ENCODE measurements at places on chromosomes 7 and 10. TPM values are rescaled to one million over a fixed set of nuclear protein-coding genes. Genes with fewer than 3 reads are reported as not detected.

- no peaks in the 10 kb centered on the region for H3K4me1 ChIP-seq
- DNase-seq, result no peak
- H3K27me3 ChIP-seq, result no peaks in the 10 kb centered on the region
- H3K36me3 ChIP-seq, result no peaks in the 10 kb centered on the region
- H3K27ac ChIP-seq, result no peak overlapping the region
- H3K4me3 ChIP-seq, result no peak overlapping the region
These were observed 36.9 kb upstream of the GSDME start for GRCh38 chr7:24793982-24794648.

PLPP4 gene
- not detected for polyA plus RNA-seq

C10orf95 gene
- 0.46 TPM for polyA plus RNA-seq

- H3K27me3 ChIP-seq, result no peaks in the 10 kb centered on the region
- DNase-seq, result no peak
- H3K27ac ChIP-seq, result no peak overlapping the region
- no peaks in the 10 kb centered on the region for H3K4me1 ChIP-seq
These were observed 461.2 kb downstream of the SDK1 start for GRCh38 chr7:3762146-3762831.

PGAM2 gene
- polyA plus RNA-seq, result 3.3 TPM

HOXA11 gene
- not detected for polyA plus RNA-seq

DNA sequence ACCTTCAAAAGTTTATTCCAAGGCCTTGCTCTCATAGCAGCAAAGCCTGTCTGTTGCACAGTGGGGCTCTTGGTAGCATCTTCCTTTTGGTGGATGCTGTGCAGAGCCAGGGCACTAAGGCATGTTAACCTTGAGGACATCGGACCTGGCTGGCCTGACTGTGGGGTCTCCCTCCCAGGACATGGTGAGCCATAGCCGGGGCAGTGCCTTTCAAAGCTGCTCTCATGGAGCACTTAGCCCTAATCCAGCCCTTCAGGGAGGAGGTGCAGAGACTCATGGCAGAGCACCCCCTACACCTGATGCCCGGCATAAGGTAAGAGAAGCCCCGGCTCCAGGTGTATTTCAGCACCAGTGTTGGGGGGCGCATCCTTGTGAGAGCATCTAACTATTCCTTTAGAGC lies 941.4 kb upstream of the ZNF722 start:
- DNase-seq, result no peak
- no peaks in the 10 kb centered on the region for H3K36me3 ChIP-seq
- H3K27me3 ChIP-seq, result no peaks in the 10 kb centered on the region
- no peaks in the 10 kb centered on the region for H3K4me1 ChIP-seq

- no peaks in the 10 kb centered on the region for H3K4me1 ChIP-seq
- no peak overlapping the region for H3K4me3 ChIP-seq
- no peaks in the 10 kb centered on the region for H3K27me3 ChIP-seq
- no peaks in the 10 kb centered on the region for H3K36me3 ChIP-seq
These were observed 105.8 kb downstream of the BMPER start for GRCh38 chr7:34011017-34011695.

DNA sequence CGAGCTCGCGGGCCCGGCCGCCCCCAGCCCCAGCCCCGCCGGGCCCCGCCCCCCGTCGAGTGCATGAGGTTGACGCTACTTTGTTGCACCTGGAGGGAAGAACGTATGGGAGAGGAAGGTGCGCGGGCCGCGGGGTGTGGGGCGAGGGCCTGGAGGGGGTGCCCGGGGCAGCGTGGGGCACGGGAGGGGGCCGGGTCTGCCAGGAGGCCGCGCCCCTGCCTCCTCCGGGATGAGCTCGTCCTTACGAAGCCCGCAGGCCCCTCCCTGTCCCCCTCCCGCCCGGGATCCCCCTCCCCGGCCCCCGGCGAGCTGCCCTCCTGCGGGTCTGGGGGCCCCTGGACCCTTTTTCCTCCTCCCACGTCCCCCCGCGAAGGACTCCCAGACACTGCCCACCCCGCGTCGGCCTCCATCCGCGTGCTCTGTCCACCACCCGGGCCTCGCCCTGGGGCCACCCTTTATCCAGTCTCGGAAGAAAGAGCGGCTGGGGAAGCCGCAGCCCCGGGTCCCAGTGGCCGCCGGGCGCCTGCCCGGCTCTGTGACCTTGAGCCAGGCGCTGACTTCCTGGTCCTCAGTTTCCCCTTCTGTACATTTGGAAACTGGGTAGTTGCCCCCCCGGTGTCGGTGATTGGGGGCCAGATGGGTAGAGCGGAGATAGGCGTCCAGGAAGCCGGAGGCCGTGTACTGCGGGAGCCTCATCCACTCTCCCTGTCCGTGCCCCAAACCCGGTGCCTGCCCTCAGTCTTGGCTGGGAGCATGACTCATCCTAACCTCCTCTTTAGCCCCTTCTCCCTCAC lies 521 bp downstream of the LIMK1 start:
- no peaks in the 10 kb centered on the region for H3K36me3 ChIP-seq
- no peaks in the 10 kb centered on the region for H3K27me3 ChIP-seq
- DNase-seq, result peak; percentile 49
- H3K4me1 ChIP-seq, result no peaks in the 10 kb centered on the region

DNA sequence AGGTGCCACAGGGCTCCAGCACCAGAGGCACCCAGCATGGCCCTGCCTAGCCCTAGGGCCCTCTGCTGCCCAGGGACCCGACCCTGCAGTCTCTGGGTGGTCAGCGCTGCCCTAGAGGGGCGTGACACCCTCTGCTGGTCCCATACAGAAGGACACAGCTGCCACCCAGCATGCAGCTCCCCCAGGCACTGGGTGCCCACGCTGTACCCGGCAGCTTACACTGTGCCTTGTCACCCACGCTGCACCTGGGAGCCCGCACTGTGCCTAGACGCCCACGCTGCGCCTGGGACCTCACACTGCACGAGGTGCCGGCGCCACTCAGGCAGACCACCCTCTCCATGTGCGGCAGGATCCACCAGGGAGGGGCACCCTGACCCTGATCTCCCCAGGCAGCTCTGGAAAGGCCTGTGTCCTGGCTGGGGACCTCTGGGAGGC lies 55.2 kb downstream of the PWWP2B start:
- DNase-seq, result peak; percentile 24
- H3K27me3 ChIP-seq, result no peaks in the 10 kb centered on the region
- H3K4me3 ChIP-seq, result no peak overlapping the region

- H3K4me1 ChIP-seq, result no peaks in the 10 kb centered on the region
- no peaks in the 10 kb centered on the region for H3K27me3 ChIP-seq
- no peaks in the 10 kb centered on the region for H3K36me3 ChIP-seq
- DNase-seq, result no peak
- no peak overlapping the region for H3K4me3 ChIP-seq
- H3K27ac ChIP-seq, result no peak overlapping the region
These were observed 34.8 kb upstream of the CCSER2 start for GRCh38 chr10:84293574-84294016.

- H3K27ac ChIP-seq, result no peak overlapping the region
- no peaks in the 10 kb centered on the region for H3K36me3 ChIP-seq
- no peak overlapping the region for H3K4me3 ChIP-seq
- DNase-seq, result no peak
- no peaks in the 10 kb centered on the region for H3K4me1 ChIP-seq
These were observed 61.9 kb upstream of the SMNDC1 start for GRCh38 chr10:110366635-110367034.

GIMAP5 gene
- 17.3 TPM for polyA plus RNA-seq

FAM13C gene
- 3.1 TPM for polyA plus RNA-seq

DNA sequence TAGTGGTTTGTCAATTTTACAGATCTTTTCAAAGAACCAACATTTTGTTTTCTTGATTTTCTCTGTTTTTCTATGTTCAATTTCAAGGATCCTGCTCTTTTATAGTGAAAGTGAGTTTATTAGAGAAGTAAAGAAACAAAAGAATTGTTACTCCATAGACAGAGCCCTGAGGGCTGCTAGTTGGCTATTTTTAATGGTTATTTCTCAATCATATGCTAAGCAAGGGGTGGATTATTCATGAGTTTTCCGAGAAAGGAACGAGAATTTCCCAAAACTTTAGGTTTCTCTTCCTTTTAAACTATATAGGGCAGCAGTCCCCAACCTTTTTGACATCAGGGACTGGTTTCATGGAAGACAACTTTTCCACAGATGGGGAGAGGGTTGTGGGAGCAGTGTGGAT lies 165.0 kb downstream of the CCSER2 start:
- H3K27ac ChIP-seq, result no peak overlapping the region
- H3K27me3 ChIP-seq, result no peaks in the 10 kb centered on the region
- DNase-seq, result no peak
- H3K4me3 ChIP-seq, result no peak overlapping the region

UPK3B gene
- polyA plus RNA-seq, result 2.9 TPM

DNA sequence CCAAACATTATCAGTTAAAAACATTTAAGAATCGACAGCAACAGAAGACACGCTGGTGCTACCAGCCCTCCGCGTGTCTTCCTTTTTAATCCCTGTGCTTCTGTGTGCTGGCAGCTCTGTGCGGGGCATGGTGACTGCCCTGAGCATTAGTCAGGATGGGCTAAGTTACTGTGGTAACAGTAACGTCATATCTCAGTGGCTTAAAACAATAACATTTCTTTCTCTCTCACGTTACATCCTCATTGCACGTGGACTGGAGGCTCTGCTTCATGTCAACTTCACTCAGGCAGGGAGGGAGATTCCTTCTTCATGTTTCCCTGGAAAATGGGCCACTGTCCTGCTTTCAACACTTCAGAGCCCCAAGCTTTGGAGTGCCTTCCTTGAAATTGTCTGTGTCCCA lies 378.5 kb downstream of the CCSER2 start:
- no peaks in the 10 kb centered on the region for H3K4me1 ChIP-seq
- DNase-seq, result no peak
- no peak overlapping the region for H3K4me3 ChIP-seq
- H3K27ac ChIP-seq, result no peak overlapping the region
- no peaks in the 10 kb centered on the region for H3K36me3 ChIP-seq

DNA sequence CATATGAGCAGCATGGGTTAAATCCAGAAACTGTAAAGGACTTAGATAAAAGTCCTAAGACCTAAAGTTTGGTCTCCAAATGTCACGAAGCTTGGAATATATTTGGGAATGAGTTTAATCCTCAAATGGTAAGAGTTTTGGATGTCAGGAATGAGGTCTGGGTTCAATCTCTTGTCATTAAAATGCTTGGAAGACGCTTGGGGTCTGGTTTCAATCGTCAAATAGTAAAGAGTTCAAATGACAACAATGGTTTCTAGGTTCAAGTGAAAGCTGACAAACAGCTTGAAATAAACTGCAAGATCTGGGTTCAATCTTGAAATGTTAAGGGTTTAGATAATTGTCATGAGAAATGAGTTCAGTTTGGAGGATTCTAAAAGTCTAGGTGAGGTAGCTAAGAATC lies 385.5 kb upstream of the HPS1 start:
- no peaks in the 10 kb centered on the region for H3K36me3 ChIP-seq
- no peak overlapping the region for H3K27ac ChIP-seq
- DNase-seq, result no peak
- no peak overlapping the region for H3K4me3 ChIP-seq

- H3K27me3 ChIP-seq, result no peaks in the 10 kb centered on the region
- no peaks in the 10 kb centered on the region for H3K4me1 ChIP-seq
- H3K4me3 ChIP-seq, result no peak overlapping the region
- no peak for DNase-seq
- no peaks in the 10 kb centered on the region for H3K36me3 ChIP-seq
- no peak overlapping the region for H3K27ac ChIP-seq
These were observed 275.6 kb downstream of the SNX10 start for GRCh38 chr7:26567266-26567665.

GRCh38 chr10:28680358-28680752 lies 3.0 kb downstream of the BAMBI start:
- DNase-seq, result no peak
- no peak overlapping the region for H3K27ac ChIP-seq
- H3K4me1 ChIP-seq, result no peaks in the 10 kb centered on the region
- H3K36me3 ChIP-seq, result no peaks in the 10 kb centered on the region

PLXDC2 gene
- 1.5 TPM for polyA plus RNA-seq

GPR146 gene
- 5.4 TPM for polyA plus RNA-seq

ADGRA1 gene
- 0.15 TPM for polyA plus RNA-seq

DOCK1 gene
- polyA plus RNA-seq, result 12.1 TPM

NOS3 gene
- polyA plus RNA-seq, result 6.0 TPM

- H3K4me1 ChIP-seq, result peaks cover 4% of the 10 kb centered on the region
- H3K36me3 ChIP-seq, result no peaks in the 10 kb centered on the region
- no peak for DNase-seq
- H3K27me3 ChIP-seq, result no peaks in the 10 kb centered on the region
These were observed 612 bp downstream of the SNX8 start for GRCh38 chr7:2313450-2314208.

- H3K4me3 ChIP-seq, result no peak overlapping the region
- H3K27ac ChIP-seq, result no peak overlapping the region
- no peaks in the 10 kb centered on the region for H3K36me3 ChIP-seq
- H3K4me1 ChIP-seq, result no peaks in the 10 kb centered on the region
These were observed 622.4 kb upstream of the C7orf33 start for GRCh38 chr7:147968046-147968610.

DNA sequence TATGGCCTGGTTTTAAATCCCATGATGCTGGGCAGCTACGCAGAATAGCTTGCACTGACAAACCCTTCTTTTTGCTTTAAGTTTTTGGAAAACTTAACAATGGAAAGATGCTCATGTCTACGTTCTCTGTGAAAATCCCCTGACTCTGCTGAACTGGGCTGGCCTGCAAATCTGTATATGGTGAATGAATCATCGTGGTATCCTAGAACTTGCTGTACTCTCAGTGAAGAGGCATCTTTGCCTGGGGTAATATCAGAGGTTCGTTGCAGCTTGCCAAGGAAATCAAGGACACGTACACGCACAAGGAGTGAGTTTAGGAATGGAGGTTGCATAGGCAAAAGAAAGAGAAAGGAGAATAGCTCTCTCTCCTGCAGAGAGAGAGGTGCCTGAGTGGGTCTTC lies 382.0 kb upstream of the ADARB2 start:
- H3K4me1 ChIP-seq, result no peaks in the 10 kb centered on the region
- H3K4me3 ChIP-seq, result no peak overlapping the region
- no peak for DNase-seq

CREB5 gene
- 2.5 TPM for polyA plus RNA-seq

CACNB2 gene
- 11.1 TPM for polyA plus RNA-seq

- no peak for DNase-seq
- no peaks in the 10 kb centered on the region for H3K27me3 ChIP-seq
- no peaks in the 10 kb centered on the region for H3K36me3 ChIP-seq
- no peak overlapping the region for H3K27ac ChIP-seq
- H3K4me1 ChIP-seq, result no peaks in the 10 kb centered on the region
These were observed 4.9 kb upstream of the RRP12 start for GRCh38 chr10:97406064-97406463.

CADPS2 gene
- 7.9 TPM for polyA plus RNA-seq

CD36 gene
- 25.0 TPM for polyA plus RNA-seq

- DNase-seq, result no peak
- H3K36me3 ChIP-seq, result no peaks in the 10 kb centered on the region
- H3K27ac ChIP-seq, result no peak overlapping the region
- H3K27me3 ChIP-seq, result no peaks in the 10 kb centered on the region
- H3K4me3 ChIP-seq, result no peak overlapping the region
- no peaks in the 10 kb centered on the region for H3K4me1 ChIP-seq
These were observed 61.1 kb upstream of the LRRC18 start for GRCh38 chr10:49000437-49001398.

- DNase-seq, result peak; percentile 84
- no peaks in the 10 kb centered on the region for H3K27me3 ChIP-seq
- H3K4me1 ChIP-seq, result peaks cover 15% of the 10 kb centered on the region
- peak within 1 kb of the TSS; percentile 100 for H3K4me3 ChIP-seq
These were observed at the start of gene PDGFA for GRCh38 chr7:519484-520390. Gene PDGFA (minus strand): TSS chr7:519846. CDS start chr7:519001, 845 bp downstream.

GRCh38 chr10:114388275-114388674 lies 16.0 kb downstream of the AFAP1L2 start:
- peaks cover 4% of the 10 kb centered on the region for H3K4me1 ChIP-seq
- no peak overlapping the region for H3K27ac ChIP-seq
- no peak overlapping the region for H3K4me3 ChIP-seq
- no peak for DNase-seq
- no peaks in the 10 kb centered on the region for H3K36me3 ChIP-seq
- no peaks in the 10 kb centered on the region for H3K27me3 ChIP-seq

C10orf67 gene
- 0.02 TPM for polyA plus RNA-seq
